ENCODE measurements at places on chromosomes 13 and 19.

- no peak for DNase-seq
Observed at GRCh38 chr13:106493533-106494220, 41.8 kb downstream of the EFNB2 start.

GRCh38 chr13:60227158-60227557 lies 63.4 kb upstream of the DIAPH3 start:
- DNase-seq: no peak

DNA sequence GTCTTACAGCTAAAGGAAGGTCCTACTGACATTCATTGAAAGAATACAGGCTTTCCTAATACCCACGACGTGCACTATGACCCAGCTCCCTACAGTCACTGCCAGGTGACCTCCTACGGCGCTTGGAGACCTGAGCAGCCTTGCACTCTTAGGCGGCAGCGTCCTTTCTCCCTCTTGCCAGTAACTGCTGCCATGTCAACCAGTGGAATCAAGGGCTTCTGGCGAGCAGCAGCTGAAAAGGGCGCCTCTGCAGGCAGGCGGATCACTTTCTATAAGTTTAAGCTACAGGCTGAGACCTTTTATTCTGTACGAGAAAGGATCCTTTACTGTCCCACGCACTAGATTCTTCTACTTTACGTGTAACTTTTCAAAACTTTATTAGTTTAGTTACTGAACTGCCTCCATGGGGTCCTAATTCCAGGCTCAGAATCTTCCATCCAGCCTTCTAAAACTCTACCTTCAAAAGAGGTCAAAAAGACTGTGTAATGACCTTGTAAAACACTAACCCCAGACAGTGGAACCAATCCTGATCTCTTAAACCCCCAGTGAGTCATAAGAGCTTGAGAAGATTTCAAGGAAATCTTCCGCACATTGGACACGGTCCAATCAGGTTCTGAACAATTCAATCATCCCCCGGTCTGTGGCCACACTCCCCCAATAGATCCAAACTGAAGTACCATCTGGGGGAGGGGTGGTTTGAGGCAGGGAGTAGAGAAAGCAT lies 1.9 kb downstream of the KCTD12 start:
- DNase-seq: peak; percentile 53

GRCh38 chr13:111663505-111663904 lies 343.1 kb downstream of the TEX29 start:
- DNase-seq: peak; percentile 79

- DNase-seq: peak; percentile 56
Observed at GRCh38 chr19:43780706-43781525, at the start of gene KCNN4. Gene KCNN4, minus strand, starts transcription at chr19:43780973. Its CDS starts 112 bp downstream, at chr19:43780861.

DNA sequence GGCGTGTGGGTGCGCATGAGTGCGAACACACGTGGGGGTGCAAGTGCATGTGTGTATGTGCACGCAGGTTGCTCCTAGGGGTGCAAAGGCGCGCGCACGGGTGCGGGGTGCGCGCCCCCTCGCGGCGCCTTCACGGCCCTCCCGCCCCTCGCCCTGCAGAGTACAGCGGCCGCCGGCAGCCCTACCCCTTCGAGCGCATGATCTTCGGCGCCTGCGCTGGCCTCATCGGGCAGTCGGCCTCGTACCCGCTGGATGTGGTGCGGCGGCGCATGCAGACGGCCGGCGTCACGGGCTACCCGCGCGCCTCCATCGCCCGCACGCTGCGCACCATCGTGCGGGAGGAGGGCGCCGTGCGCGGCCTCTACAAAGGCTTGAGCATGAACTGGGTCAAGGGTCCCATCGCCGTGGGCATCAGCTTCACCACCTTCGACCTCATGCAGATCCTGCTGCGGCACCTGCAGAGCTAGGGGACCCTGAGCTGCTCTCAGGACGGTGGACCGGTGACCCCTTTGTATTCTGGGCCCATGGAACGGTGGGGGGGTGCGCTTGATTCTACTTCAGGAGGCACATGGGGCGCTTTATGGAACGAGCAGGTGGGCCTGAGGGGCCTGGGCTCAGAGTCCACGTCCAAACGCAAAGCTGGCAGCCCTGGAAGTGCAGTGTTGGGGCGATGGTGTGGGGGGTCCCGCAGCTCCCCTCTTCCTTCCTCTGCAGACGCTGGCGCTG lies 27.7 kb downstream of the TMEM161A start:
- peak; percentile 49 for DNase-seq

GRCh38 chr13:20006206-20006605 lies 47.7 kb downstream of the ZMYM2 start:
- no peak for DNase-seq

DNA sequence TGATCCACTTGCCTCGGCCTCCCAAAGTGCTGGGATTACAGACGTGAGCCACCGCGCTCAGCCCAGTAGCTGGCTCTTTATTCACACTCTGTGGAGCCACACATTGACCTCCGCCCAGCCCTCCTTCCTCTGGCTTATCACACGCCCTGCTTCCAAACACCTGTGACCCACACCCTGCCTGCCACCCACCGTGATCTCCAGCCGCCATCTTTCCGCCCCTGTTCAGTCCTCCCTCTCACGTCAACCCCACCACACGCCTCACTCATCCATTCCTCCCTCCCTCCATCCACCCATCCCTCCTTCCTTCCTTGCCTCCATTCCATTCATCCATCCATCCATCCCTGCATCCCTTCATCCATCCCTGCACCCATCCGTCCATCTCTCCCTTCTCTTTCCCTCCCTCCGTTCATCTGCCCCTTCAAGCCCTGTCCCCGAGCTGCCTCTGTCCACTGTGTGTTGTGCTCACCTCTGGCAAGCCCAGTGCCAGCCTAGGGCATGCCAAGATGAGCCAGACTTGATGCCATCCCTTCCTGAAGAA lies 17.6 kb downstream of the ZNF296 start:
- DNase-seq: no peak

GRCh38 chr19:6229951-6230712 lies 49.6 kb downstream of the MLLT1 start:
- peak; percentile 48 for DNase-seq

DNA sequence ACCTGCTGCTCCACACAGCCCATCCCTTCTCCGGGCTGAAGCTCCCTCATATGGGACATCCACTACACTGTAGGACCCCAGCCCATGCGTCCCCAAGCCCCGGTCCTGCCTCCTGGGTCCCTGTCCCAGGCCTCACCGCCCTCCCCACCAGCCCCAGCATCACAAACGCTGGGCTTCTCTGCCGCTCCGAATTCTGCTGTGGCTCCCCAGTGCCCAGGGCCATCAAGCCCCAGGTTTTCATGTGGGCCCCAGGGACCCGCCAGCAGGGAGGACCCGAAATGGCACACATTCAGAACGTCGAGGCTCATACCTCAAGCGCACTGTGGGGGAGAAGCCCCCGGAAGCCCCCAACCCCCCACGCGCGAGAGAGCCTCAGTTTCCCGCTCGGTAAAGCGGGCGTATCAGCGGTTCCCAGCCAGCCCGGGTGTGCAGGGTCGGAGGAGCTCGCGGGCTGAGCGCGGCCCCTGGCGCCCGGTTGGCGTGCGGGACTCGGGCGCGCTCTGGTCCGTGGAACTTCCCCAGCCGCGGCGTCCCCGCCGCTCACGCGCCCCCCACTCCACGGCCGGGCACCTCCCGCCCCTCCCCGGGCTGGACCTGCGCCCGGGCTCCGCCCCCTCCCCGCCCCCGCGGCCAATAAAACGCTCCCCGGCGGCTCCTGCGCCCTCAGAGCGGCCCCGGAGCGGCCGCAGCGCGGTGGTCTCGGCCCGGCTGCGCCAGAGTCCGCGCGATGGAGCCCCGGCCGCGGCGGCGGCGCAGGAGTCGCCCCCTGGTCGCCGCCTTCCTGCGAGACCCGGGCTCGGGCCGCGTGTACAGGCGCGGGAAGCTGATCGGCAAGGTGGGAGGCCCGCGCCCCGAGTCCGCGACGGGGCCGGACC lies at the start of gene PLK5:
Gene PLK5, plus strand, starts transcription at position 666 of the 875 bp plus-strand sequence. CDS start 2,920 bp downstream, outside the sequence.
- peak; percentile 92 for DNase-seq

- peak; percentile 46 for DNase-seq
Observed at GRCh38 chr19:38663957-38664502, 16.6 kb downstream of the ACTN4 start.

DNA sequence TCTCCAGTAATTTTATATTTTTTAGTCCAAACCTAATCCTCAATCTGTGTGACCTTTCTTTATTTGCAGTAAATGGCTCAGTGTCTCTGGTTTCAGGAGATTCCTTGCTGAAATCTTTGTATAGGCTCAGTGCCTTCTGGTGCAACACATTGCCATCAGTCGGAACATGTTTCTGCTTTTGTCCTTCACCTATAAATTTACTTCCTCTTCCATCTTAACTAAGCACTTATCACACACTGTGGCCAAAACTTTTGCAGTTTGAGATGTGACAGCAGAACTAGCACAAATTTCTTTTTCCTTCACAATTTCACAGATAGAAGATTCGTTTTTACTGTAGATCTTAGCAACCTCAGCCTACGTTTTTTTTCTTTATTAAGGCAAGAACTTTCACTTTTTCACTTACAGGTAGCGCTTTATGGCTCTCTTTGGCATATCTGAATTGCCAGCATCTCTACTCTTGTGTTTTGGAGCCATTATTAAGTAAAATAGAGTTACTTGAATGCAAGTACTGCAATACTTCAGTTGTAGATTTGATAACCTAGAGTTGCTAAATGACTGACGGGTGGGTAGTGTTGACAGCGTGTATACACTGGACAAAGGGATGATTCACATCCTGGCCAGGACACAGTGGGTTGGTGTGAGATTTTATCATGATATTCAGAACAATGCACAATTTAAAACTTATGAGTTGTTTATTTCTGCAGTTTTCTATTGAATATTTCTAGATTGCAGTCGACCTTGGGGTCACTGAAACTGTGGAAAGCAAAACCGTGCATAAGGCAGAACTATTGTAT lies 44.3 kb downstream of the NDFIP2 start:
- no peak for DNase-seq

DNA sequence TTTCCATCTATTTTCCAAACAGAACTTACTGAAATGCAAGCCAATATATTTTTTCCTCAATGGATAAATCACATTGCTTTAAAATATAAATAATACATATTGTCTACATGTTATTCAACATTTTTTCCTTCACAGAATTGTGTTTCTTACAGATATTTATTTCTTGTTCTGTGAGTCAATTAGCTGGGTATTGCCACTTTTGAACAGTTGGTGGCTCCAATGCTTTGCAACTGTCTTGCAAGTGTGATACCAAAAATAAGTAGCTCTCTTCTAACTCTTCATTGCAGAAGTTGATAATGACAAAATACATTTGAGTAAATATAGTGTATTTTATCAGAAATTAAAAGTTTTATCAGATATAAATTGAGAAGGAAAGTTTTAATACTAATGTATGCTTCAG lies 17.1 kb upstream of the GPC5 start:
- no peak for DNase-seq

DNA sequence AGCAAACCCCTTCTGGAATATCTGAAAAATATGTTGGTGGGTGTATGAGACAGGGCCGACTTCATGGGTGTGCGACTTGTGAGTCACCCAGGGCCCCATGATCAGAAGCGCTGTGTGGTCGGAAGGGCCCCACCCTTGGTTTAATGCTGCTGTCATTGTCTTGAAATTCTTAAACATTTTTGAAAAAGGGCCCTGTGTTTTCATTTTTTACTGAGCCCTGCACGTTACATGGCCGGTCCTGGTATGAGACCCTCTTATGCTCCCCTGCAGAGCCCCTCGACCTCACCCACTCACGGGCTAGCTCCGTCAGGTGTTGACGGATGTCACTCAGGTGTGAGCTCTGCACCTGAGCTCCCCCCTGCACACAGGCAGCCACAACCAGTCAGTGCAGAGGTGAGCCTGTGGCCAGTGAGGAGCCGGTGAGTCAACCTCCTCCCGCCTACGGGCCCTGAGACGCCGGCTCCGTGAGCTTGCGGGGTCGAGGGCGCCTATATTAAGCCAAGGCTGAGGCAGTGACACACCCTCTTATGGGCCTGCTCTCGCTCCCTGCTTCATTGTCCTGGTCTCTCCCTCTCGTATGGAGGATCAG lies 27.7 kb downstream of the GADD45B start:
- DNase-seq: peak; percentile 70

DNA sequence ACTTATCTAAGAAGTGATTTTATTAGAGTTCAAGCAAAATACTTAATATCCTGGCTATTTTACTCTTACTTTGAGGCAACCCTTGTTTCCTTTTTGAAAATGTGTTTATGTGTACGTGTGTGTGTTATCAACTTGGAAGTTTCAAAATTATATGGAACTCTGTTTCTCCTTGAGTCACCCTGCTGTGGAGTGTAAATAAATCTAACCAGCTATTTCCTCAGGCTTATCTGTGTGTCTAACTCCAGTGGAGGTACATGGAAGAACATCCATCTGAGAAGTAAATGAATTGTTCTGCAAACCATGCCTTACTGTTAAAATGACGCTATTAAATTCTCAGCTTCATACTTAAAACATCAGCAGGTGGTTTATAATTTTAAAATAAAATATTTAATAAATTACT lies 583.4 kb upstream of the SLITRK5 start:
- DNase-seq: no peak

- DNase-seq: no peak
Observed at GRCh38 chr19:49326165-49326704, 1.2 kb upstream of the SLC6A16 start.

DNA sequence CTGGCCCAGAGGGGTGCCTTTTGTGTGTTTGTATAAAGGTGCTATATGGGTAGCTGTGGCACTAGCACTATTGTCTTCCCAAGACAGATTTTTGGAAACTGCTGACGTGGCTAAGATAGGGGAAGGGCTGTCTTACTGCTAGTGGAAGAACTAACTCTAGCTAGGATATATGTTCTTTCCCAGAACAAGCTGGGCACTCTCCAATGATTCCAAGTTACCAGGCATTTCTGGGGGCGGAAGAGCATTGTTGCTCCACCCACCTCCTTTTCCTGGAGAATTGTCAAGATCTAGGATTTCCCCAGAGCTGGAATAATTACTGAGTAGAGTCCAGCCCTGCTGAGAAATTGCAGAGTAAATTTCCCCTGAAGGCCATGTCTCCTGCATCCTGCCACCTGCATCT lies 408.3 kb downstream of the KLF5 start:
- DNase-seq: no peak

- no peak for DNase-seq
Observed at GRCh38 chr19:16850133-16850532, 20.9 kb downstream of the SIN3B start.

DNA sequence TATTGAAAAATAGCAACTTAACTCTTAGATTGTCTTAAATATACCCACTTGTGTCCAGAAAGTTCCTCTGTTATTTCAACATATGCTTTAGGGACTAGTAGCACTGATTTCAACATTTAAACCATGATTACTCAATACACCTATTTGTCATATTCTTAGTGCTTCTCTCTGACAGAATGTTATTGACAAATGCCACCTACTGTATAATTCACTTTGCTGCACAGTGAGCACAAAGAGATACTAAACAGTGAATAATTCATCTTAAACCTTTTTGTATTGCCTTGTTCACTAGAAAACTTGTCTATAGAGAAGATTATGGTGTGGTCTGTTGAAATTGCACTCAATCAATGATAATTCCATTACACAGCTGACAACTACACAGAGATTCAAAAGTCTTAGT lies 692.6 kb downstream of the PCDH17 start:
- no peak for DNase-seq

Measured in H7 (cell line).